ENCODE measurements at places on chromosomes 3 and 15.

DNA sequence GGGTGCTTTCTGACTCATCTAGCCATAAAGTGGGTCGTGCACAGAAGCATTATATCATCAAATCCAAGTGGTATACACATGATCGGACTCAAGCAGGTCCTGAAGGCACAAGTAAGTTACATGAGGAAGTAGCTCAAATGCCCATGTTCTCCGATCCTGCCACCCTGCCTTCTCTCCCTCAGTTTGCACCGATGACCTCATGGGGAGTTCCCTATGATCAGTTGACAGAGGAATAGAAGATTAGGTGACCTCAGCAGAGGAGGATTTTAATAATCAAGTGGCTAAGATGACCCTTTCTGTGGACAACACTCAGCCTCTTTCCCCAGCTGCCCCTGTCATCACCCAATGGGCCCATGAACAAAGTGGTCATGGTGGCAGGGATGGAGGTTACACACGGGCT lies 149.5 kb downstream of the TBC1D5 start:
- no peak for DNase-seq

DNA sequence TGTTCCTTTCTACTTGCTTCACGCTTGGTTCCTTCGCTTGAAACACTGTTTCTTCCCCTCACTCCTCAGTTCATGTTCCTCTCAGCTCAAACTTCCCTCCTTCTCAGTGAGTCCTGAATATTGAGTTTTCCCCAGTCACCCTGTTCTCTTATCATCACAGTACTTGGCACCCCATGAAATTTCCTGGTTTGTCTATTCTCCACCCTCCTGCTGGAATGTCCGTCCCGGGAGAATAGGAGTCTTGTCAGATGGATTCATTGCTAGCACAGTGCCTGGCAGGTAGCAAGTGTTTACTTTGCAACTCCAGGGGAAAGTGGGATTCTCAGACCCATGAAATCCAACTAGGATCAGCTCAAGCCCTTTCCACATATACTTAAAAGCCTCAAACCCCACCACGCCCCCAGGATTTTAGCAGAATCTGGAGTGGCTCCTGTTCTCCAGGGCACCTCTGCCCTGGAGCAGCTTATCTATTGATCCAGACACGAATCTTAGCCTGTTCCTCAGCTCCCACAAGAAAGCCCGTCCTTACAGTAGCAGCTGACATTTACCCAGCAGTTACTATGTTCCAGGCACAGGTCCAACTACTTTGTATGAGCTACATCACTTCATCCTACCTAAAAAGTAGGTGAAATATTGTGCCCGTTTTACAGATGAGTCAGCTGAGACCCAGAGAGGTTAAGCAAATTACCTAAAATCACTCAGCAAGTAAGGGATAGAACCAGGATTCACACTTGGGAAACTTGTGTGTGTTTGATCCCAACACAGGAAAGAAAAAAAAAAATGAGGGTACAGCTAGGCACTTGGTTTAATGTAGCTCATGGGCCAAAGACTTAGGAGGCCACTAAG lies 36.8 kb upstream of the MAP3K13 start:
- no peak for DNase-seq

DNA sequence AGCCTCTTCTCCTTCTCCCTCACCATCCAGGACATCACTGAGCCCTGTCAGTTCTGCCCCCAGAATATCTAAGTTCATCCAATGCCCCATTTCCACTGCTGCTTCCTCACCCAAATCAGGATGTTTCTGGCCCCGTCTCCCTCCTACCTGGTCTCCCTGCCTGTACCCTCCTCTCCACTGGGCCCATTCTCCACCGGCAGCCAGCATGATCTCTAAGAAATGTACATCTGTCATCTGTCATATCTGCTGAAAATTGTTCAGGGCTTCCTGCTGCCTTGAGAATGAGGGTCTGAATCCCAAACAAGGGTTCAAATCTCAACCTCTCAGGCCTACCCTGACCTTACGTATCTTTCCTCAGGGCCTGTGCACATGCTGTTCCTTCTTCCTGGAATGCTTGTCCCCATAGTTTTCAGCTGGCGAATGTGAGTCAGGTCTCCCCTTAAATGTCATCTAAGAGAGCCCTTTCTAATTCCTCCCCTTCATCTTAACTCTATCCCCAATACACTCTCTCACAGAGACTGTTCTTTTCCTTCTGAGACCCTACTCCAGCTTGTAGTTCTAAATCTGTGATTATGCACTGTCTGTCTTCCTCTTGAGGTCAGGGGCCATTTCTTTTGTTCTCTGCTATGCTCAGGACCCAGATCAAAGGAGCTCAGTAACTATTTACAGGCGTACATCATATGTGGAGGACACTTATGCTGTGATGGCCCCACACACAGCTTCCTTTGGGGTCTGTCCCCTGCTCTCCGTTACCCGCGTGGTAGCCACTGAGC lies 40.8 kb downstream of the SMAD3 start:
- DNase-seq = no peak

DNA sequence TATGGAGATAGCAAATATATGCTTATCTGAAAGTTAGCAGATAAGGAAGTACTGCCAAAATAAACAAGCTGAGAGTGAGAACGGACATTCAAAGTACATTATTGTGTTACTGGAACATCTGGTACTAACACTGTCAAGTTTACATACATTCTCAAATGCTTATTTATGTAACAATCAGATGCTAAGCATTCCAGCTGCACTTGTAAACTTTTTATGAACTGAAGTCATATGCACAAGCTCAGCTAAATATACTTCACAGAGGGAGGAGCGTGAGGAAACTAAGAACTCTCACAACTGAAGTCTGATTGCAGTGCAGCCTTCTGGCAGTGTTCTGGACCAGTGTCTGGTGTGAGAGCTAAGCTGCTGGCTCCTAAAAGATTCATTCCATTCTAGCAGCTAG lies 223.7 kb upstream of the NANOGP8 start:
- DNase-seq = no peak

DNA sequence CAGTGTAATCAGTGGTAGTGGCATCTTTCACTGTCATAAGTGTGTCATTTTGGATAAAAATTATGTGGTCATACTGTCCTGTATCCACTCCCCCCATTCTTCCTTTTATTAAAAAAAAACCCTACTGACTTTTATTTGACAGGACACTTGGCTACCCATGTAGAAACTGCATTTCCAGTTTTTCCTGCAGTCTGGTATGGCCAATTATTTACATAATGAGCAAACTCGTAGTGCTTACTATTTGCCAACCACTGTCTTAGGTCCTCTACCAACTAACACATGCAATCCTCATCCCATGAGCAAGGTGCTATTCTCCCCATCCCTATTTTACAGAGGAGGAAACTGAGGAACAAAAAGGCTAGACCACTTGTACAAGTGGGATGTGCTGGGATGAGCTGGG lies 129.1 kb downstream of the MECOM start:
- DNase-seq = no peak

GRCh38 chr3:43996379-43997301 lies 245.0 kb upstream of the TOPAZ1 start:
- no peak for DNase-seq

DNA sequence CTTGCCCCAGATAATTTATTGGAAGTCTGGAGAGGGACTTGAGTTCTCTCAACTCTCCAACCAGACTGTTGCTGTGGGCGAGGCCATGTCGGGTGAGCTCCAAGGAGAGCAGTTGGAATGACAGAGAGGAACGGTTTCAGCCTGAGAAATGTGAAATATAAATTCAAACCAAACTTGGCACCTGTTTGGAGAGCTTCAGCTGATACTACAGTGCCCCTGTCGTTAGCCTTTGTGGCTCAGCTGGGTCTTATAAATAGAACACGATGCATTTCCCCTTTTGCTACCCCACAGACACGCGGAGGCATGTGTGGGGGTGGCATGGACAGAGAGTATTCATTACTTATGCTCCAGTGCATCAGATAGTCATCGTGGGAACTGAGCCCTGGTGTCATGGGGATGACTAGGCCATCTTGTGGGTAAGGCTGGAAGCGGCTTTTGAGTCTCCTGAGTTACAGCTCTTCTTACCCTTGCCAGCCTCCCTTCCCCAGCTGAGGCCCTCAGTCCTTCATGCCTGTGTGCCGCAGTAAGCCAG lies 15.6 kb downstream of the SMAD3 start:
- DNase-seq = no peak

GRCh38 chr3:117837391-117837790 lies 1127.8 kb downstream of the TUSC7 start:
- DNase-seq = no peak

GRCh38 chr15:69421498-69421897 lies 7.3 kb downstream of the KIF23 start:
- DNase-seq = no peak

GRCh38 chr3:117243657-117244056 lies 534.1 kb downstream of the TUSC7 start:
- no peak for DNase-seq
